ENCODE measurements at places on chromosomes 6 and 20. TPM values are rescaled to one million over a fixed set of nuclear protein-coding genes. Genes with fewer than 3 reads are reported as not detected.
A peak's percentile ranks its signal among the peaks of the same experiment; 100 is the strongest.

DNA sequence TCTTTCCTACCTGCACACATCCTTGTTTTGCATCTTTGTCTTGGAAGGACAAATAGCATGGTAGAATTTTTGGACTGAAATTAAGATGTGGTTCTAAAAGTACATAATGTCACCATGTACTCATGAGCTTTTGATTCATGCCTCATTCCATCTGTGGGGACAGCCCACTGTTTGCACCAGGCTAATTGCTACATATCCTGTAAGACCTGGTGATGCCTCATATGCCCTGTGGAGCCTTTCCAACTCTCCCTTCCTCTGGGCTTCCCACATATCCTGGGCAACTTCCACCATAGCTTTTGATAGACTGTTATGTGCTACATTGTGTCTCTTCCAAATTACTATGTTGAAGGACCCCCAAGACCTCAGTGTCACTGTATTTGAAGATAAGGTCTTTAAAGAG, 213.6 kb upstream of the PREP start:
- H3K4me3 ChIP-seq = no peak overlapping the region
- no peaks in the 10 kb centered on the region for H3K36me3 ChIP-seq
- H3K27me3 ChIP-seq = no peaks in the 10 kb centered on the region

- H3K27me3 ChIP-seq = peaks cover 26% of the 10 kb centered on the region
- DNase-seq = no peak
- no peaks in the 10 kb centered on the region for H3K4me1 ChIP-seq
- no peak overlapping the region for H3K27ac ChIP-seq
- H3K36me3 ChIP-seq = no peaks in the 10 kb centered on the region
- no peak overlapping the region for H3K4me3 ChIP-seq
Measured at GRCh38 chr20:37600486-37600885, 72.8 kb upstream of the BLCAP start.

- no peak for DNase-seq
- H3K36me3 ChIP-seq = no peaks in the 10 kb centered on the region
- H3K4me3 ChIP-seq = no peak overlapping the region
- peaks cover 47% of the 10 kb centered on the region for H3K27me3 ChIP-seq
- H3K27ac ChIP-seq = no peak overlapping the region
Measured at GRCh38 chr6:168226061-168226752, 93.4 kb downstream of the DACT2 start.

- H3K27ac ChIP-seq = no peak overlapping the region
- H3K4me1 ChIP-seq = no peaks in the 10 kb centered on the region
- no peak for DNase-seq
- H3K4me3 ChIP-seq = no peak overlapping the region
- H3K27me3 ChIP-seq = no peaks in the 10 kb centered on the region
Measured at GRCh38 chr6:2270054-2270453, 24.6 kb upstream of the GMDS start.

DNA sequence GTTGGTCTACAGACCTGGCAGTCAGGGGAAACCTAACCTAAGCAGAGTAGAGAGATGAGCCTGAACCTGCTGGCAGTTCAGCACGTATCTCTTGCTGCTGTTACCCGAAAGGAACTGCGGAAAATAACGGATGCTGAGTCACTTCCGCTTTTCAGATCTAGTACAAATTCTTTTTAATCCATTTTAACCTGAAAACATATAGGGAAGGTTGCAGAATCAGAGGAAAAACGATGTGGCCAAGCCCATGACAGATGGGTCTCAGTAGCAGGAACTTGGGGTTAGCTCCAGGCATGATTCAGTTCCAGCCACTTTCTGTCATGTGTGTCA, 351.9 kb upstream of the PRND start:
- H3K27me3 ChIP-seq = no peaks in the 10 kb centered on the region
- no peak overlapping the region for H3K27ac ChIP-seq
- H3K36me3 ChIP-seq = no peaks in the 10 kb centered on the region
- DNase-seq = no peak
- no peaks in the 10 kb centered on the region for H3K4me1 ChIP-seq
- H3K4me3 ChIP-seq = no peak overlapping the region

DNA sequence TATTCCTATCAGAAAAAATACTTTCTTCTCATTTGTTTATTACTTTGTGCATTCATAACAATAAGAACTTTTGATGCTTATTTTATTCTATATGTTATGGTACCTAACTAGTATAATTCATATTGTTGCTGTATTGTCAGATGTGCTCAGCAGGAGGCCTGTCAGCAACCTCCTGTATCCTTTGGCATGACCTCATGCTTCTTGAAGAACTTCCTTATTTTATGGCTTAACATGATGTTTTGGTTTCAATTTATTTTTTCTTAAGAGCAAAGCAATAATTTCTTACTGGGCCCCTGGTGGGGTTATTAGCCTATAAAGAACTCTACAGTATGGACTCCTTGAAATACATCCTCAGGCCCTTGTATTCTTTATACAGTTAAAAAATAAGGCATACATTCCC, 17.3 kb downstream of the GGTLC1 start:
- H3K27ac ChIP-seq = no peak overlapping the region
- peaks cover 5% of the 10 kb centered on the region for H3K27me3 ChIP-seq
- no peaks in the 10 kb centered on the region for H3K36me3 ChIP-seq
- H3K4me3 ChIP-seq = no peak overlapping the region

GRCh38 chr6:37025621-37026466, 20.4 kb downstream of the FGD2 start:
- DNase-seq = no peak
- no peaks in the 10 kb centered on the region for H3K36me3 ChIP-seq
- no peak overlapping the region for H3K4me3 ChIP-seq
- H3K27me3 ChIP-seq = no peaks in the 10 kb centered on the region
- peaks cover 31% of the 10 kb centered on the region for H3K4me1 ChIP-seq

- H3K27ac ChIP-seq = no peak overlapping the region
- H3K36me3 ChIP-seq = no peaks in the 10 kb centered on the region
- H3K4me1 ChIP-seq = no peaks in the 10 kb centered on the region
- no peak overlapping the region for H3K4me3 ChIP-seq
- H3K27me3 ChIP-seq = no peaks in the 10 kb centered on the region
- DNase-seq = no peak
Measured at GRCh38 chr6:90068264-90068663, 174.0 kb downstream of the GJA10 start.

- no peak for DNase-seq
- H3K27me3 ChIP-seq = peaks cover 14% of the 10 kb centered on the region
- no peaks in the 10 kb centered on the region for H3K36me3 ChIP-seq
- no peak overlapping the region for H3K27ac ChIP-seq
Measured at GRCh38 chr6:39005774-39006173, 42.8 kb upstream of the GLP1R start.

DNA sequence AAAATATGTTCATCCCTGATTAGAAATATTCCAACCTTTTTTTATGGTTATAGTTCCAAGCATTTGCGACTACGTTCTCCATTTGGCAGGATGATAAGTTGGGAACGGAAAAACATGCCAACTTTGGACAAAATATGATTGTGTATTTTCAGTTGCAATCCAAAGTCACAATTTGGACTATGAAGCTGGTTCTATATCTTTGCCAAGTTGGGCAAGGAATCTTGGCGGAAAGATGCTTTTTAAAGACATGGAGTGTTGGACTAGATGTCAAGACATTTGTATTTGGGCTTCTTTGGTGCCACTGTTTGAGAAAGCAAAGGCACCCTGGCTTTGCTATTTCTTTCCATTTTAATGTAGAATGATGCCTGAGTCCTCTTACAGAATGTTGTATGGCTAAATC, 33.3 kb upstream of the JAG1 start:
- no peak overlapping the region for H3K27ac ChIP-seq
- H3K27me3 ChIP-seq = no peaks in the 10 kb centered on the region
- no peak for DNase-seq
- no peak overlapping the region for H3K4me3 ChIP-seq

- no peaks in the 10 kb centered on the region for H3K36me3 ChIP-seq
- no peak for DNase-seq
- H3K27ac ChIP-seq = no peak overlapping the region
- peaks cover 14% of the 10 kb centered on the region for H3K4me1 ChIP-seq
- peaks cover 6% of the 10 kb centered on the region for H3K27me3 ChIP-seq
Measured at GRCh38 chr6:43796168-43796567, 26.2 kb downstream of the VEGFA start.

DNA sequence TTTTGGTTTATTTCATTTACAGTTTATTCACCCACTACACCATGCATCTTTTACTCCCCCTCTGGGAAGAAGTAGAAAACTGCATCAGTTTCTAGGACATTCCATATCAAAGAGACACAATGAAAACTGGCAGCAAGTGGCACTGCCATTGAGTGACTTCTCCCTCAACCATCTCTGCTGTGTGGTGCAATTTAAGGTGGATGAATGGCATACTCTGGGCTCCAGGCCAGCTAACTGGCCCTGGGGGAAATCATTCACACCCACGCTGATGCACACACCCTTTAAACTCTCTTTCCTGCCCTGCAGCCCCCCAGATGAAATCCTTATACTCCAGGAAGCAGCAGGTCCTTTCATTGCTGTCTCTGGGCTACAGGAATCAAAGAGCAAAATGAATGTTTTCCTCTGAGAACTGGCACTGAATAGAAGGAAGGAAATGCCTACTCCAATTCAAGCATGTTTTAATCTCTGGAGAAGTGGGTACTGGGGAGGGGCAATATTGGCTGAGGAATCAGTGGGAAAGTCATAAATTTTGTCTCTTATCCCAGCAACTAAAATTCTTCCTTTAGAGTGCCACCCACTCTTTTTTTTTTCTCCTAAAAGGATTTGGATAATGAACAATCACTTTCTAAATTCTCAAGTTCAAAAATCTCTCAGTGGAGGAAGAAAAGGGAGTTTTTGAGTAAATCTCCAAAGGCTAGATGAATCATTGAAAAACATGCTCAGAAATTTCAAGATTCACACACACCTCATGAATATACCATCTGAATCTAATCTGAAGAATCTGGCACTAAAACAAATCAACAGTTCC, 16.9 kb upstream of the RFPL4B start:
- peaks cover 31% of the 10 kb centered on the region for H3K4me1 ChIP-seq
- H3K27me3 ChIP-seq = no peaks in the 10 kb centered on the region
- H3K4me3 ChIP-seq = no peak overlapping the region
- H3K36me3 ChIP-seq = no peaks in the 10 kb centered on the region
- peak; percentile 57 for DNase-seq
- H3K27ac ChIP-seq = peak overlapping the region; percentile 91

- H3K36me3 ChIP-seq = no peaks in the 10 kb centered on the region
- DNase-seq = no peak
- H3K27me3 ChIP-seq = no peaks in the 10 kb centered on the region
- peaks cover 11% of the 10 kb centered on the region for H3K4me1 ChIP-seq
Measured at GRCh38 chr6:26571592-26572296, 25.0 kb upstream of the ABT1 start.

DNA sequence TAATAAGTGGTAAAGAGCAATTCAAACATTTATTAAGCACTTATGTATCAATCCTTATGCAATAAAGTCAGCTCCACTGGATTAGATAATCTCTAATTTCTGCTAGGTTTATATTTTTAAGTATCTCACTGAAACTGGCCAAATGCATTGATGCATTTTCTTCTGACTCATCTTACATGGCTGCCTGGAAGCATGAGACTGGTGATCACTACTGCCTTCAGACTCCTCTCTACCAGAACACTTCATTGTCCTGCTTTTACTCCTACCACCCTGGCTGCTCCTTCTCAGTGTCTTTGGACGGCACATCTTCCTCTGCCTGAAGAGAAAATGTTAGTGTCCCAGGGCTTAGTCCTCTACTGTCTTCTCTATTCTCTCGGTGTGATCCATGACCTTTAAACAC, 7.4 kb downstream of the CEP85L start:
- no peak overlapping the region for H3K4me3 ChIP-seq
- no peaks in the 10 kb centered on the region for H3K27me3 ChIP-seq
- H3K36me3 ChIP-seq = no peaks in the 10 kb centered on the region
- no peak for DNase-seq

GRCh38 chr6:168856914-168857313, 396.7 kb downstream of the THBS2 start:
- H3K27ac ChIP-seq = no peak overlapping the region
- H3K27me3 ChIP-seq = no peaks in the 10 kb centered on the region

DNA sequence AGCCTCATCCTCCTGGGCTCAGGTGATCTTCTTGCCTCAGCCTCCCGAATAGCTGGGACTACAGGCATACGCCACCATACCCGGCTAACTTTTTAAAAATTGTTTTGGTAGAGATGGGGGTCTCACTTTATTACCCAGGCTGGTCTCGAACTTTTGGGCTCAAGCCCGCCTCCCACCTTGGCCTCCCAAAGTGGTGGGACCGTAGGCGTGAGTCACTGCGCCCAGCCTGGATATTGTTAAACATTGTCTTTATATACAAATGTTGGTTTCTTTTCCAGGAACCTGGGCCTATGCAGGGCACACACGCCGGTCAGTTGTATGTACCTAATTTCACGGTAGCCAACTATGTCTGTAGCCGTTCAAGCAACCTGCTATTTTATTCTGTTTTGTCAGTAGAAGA, 60.1 kb downstream of the SYNJ2 start:
- no peak for DNase-seq
- H3K4me1 ChIP-seq = peaks cover 40% of the 10 kb centered on the region
- peak overlapping the region; percentile 73 for H3K27ac ChIP-seq
- peaks cover 10% of the 10 kb centered on the region for H3K36me3 ChIP-seq
- peak overlapping the region; percentile 5 for H3K4me3 ChIP-seq
- H3K27me3 ChIP-seq = no peaks in the 10 kb centered on the region

GRCh38 chr6:131336596-131336995, 201.3 kb downstream of the AKAP7 start:
- no peaks in the 10 kb centered on the region for H3K36me3 ChIP-seq
- no peak overlapping the region for H3K4me3 ChIP-seq
- H3K4me1 ChIP-seq = no peaks in the 10 kb centered on the region
- DNase-seq = no peak
- H3K27ac ChIP-seq = no peak overlapping the region

- H3K27ac ChIP-seq = no peak overlapping the region
- no peaks in the 10 kb centered on the region for H3K27me3 ChIP-seq
- no peaks in the 10 kb centered on the region for H3K4me1 ChIP-seq
- H3K4me3 ChIP-seq = no peak overlapping the region
Measured at GRCh38 chr20:25346349-25346748, 44.3 kb downstream of the ABHD12 start.

GRCh38 chr6:111764238-111765175, 108.7 kb downstream of the FYN start:
- DNase-seq = no peak
- no peaks in the 10 kb centered on the region for H3K4me1 ChIP-seq
- H3K27me3 ChIP-seq = no peaks in the 10 kb centered on the region
- H3K4me3 ChIP-seq = no peak overlapping the region
- H3K36me3 ChIP-seq = no peaks in the 10 kb centered on the region

GRCh38 chr6:52547647-52548352, 29.1 kb downstream of the TRAM2 start:
- no peak overlapping the region for H3K27ac ChIP-seq
- no peak for DNase-seq
- H3K36me3 ChIP-seq = no peaks in the 10 kb centered on the region
- H3K27me3 ChIP-seq = no peaks in the 10 kb centered on the region

Gene GGTLC1
- not detected for polyA plus RNA-seq

Gene EDN3
- polyA plus RNA-seq = not detected

Gene BPIFB1
- not detected for polyA plus RNA-seq

Gene SLC17A3
- not detected for polyA plus RNA-seq

Gene TSBP1
- polyA plus RNA-seq = not detected

Gene RAET1L
- 8.5 TPM for polyA plus RNA-seq

Gene HDGFL1
- not detected for polyA plus RNA-seq

Gene THBD
- 2.1 TPM for polyA plus RNA-seq

Gene DNAH8
- polyA plus RNA-seq = under 0.01 TPM

Gene DUSP15
- not detected for polyA plus RNA-seq

Gene LTA
- 0.04 TPM for polyA plus RNA-seq

Gene OVOL2
- 3.1 TPM for polyA plus RNA-seq

Gene ERMARD
- polyA plus RNA-seq = 37.9 TPM

Gene STX11
- 0.28 TPM for polyA plus RNA-seq

Gene C6orf52
- polyA plus RNA-seq = not detected

Gene BFSP1
- polyA plus RNA-seq = 2.2 TPM

Gene LRRC1
- polyA plus RNA-seq = 18.5 TPM

Gene ID1
- 40.8 TPM for polyA plus RNA-seq

Gene SMIM13
- polyA plus RNA-seq = 5.4 TPM

Data from keratinocyte (primary cell).